T-helper 17 cell (primary cell): ENCODE measurements at places on chromosomes 3 and 15.

DNA sequence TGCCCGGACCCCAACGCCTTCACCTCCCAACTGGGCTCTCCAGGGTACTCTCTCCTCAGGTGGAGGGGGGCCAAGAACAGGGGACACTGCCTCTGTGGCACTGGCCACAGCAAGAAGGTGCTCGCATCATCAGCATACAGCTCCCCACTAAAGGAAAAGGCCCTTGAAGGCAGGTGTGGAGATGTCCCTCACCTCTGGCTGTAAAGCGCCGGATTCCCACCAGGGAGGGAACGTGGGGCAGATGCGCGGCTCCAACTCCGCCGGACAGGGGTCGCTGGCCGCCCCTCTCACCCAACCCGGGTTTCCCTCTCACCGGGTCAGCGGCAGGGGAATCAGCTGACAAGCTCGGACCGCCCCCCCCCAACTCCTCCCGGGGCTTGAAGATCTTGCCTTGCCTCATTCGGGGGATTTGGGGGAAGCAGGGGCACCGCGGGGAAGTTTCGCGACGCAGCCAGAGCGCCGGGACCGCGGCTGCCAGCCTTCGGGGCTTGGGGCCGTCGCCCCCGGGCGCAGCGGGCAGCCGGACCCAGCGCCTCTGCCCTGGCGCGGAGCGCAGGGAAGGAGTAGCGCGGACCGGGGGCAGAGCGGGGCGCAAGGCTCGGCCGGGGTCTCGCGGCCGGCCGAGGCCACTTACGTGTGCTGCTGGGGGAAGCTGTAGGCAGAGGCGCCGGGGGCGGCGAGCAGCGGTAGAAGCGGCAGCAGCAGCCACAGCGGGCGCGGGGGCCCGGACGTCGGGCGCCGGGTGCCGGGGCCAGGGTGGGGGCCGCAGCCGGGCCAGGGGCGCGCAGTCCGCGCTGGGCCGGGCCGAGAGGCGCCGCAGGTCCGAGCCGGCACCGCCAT is 630 bp downstream of the CACNA2D2 start:
- no peak for DNase-seq

- no peak for DNase-seq
Measured at GRCh38 chr15:29835301-29835700, 13.0 kb upstream of the TJP1 start.

DNA sequence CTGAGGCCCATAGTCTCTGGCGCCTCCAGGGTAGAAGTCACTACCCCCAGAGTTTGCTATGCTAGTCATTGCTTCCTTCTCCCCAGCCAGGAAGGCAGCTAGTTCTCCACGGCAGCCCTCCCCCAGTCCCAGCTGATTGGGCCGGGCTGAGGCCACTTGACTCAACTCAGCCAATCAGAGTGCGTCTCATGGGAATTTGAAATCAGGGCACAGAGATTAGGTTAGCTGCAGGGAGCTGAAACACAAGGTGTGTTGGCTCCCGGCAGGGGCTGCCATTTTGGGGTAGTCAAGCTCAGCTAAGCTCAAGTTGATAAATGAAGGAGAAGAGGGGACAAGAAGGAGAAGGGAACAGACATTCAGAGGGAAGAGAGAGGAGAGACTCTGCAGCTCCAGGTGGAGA is 32.8 kb downstream of the LINGO1 start:
- DNase-seq: no peak

DNA sequence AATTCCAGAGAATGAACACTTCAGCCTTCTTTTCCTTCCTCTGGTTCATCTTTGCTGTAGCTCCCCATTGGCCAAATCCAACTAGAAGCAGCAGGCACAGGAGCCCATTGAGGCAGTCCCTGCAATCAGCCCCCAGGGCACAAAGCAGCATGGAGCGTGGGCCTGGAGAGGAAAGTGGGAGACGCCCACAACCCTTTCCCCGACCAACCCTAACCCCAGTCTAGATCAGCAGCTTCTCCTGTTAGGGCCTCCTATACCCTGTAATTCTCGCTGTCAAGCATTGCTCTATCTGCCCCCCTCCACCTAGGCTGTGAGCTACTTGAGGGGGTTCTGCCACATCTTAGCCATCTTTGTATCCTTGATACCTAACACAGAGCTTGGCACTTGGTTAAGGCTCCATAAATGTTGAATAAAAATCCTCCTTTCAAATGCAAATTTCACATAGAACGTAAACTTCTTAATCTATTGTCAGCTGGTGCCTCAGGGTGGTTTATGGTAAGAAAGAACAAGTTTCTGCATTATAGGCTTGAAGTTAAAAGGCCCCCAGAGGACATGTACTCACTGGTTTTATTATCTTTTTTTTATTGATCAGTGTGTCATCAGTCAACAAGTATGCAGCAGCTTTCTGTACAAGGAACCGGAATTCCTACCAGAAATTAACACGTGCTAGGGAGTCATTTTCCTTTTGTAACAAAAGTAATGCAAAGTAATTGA is 97.9 kb upstream of the PFN2 start:
- DNase-seq: no peak

GRCh38 chr3:25781145-25781757 is 2.0 kb downstream of the NGLY1 start:
- no peak for DNase-seq

GRCh38 chr15:70433586-70434324 is 329.6 kb downstream of the UACA start:
- no peak for DNase-seq

DNA sequence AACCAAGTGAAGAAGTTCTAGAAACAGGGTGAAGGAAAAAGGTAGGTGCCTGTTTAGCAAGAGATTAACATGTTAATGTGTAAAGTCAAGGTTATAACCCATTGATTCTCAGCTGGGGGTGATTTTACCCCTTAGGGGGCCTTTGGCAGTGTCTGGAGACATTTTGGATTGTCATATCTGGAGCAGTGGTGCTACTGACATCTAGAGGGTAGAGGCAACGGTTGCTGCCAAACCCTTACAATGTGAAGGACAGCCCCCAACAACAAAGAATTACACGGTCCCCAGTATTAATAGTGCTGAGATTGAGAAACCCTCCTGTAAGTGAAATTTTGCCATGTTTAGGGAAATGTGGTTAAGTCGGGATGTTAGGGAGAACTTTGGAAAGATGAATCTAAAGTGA is 74.7 kb downstream of the CRYBG3 start:
- DNase-seq: no peak

DNA sequence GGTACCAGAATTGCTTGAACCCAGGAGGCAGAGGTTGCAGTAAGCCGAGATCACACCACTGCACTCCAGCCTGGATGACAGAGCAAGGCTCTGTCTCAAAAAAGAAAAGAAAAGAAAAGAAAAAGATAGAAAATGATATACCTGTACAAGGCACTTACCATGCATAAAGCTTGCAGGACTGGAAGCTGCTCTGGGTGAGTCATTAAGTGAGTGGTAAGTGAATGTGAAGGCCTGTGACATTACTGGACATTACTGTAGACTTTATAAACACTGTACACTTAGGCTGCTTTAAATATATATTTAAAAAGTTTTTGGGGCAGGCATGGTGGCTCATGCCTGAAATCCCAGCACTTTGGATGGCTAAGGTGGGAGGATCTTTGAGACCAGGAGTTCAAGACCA is 99.2 kb downstream of the SLMAP start:
- no peak for DNase-seq

DNA sequence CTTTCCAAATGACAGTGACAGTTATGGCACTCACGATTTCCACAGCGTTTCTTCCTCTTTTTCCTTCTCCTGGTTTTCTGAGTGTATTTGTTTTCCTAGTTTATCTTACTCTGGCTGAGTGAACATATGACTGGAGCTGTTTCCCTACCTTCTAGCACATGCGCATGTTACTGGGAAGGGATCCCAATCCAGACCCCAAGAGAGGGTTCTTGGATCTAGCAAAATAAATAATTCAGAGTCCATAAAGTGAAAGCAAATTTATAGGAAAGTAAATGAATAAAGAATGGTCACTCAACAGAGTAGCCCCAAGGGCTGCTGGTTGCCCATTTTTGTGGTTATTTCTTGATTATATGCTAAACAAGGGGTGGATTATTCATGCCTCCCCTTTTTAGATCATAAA is 23.8 kb downstream of the METTL6 start:
- DNase-seq: no peak

DNA sequence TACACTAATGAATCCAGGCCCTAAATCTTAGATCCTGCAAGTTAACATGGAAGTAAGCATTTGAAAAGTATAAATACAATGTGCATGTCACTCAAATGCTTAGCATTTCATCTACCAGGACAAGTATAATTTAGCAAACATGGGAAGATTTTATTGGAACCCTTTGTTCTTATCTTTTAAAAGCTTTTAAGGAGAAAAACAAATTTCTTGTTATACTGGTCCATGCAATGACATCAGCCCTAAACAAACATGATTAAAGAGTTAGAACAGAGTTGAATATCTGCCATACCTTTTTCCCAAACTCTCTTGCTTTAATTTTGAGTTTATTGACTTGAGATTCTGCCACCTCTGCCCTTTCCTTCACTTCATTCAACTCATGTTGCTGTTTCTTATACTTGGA is 87.0 kb downstream of the HHLA2 start:
- DNase-seq: no peak

GRCh38 chr3:50600141-50600753 is 11.3 kb downstream of the CISH start:
- no peak for DNase-seq

DNA sequence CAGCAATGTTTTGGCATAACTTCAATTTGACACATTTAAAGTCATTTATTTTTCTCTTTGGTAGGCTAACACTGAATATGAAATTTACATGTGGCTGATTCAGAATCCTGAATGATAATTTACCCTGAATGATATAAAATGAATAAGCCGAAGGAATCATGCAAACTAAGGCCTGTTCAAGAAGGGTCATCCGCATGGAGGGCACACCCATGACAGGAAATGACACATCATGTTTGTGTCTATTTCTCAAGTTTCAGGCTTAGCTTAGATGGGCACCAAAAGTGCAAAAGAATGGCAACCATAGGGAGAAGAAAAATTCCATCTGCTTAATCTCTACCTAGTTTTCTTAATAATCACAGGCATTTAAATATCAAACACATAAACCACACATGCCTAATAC is 141.5 kb downstream of the DUT start:
- DNase-seq: no peak

GRCh38 chr3:186444974-186445373 is 82.9 kb upstream of the DGKG start:
- no peak for DNase-seq

- no peak for DNase-seq
Measured at GRCh38 chr3:47856669-47857068, 53.7 kb downstream of the DHX30 start.

GRCh38 chr3:189967254-189967865 is 153.3 kb downstream of the P3H2 start:
- no peak for DNase-seq

DNA sequence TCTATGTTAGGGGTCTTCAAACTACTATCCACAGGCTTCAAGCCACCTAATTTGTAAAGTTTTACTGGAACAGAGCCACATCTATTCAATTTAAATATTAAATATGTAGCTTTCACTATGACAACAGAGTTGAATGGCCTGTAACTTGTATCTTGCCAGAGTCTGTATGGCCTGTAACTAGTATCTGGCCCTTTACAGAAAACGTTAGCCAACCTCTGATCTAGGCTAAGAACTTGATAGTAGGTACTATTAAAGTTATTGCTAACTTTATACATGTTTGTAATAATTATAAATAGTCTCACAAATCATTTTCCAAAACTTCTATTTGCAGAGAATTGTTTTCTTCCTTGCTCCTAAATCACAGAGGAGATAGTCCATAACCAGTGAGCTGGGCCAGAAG is 40.0 kb downstream of the ANKRD28 start:
- no peak for DNase-seq

DNA sequence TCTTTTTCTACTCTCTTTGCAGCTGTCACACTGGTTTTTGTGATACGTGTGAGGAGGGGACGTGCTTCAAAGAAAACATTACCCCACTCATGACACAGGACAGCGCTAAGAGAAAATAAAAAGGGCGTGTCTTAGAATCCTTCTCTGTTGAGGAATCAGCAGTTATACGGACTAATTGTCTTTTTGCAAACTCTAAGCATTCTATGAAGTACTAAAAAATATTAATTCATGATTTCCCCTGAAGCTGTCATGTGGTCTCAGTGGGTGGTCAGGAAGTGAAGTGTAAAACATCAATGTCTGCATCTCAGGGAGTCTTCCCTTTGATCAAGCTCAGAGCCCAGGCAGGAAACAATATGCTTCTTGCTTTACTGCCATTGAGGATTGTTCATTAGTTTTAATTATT is 117.5 kb upstream of the CRBN start:
- DNase-seq: no peak

- DNase-seq: no peak
Measured at GRCh38 chr15:37100966-37101215, 542 bp upstream of the MEIS2 start.

GRCh38 chr3:150751781-150752263 is 11.1 kb downstream of the SIAH2 start:
- no peak for DNase-seq

- no peak for DNase-seq
Measured at GRCh38 chr3:27607370-27607769, 114.8 kb downstream of the EOMES start.
